ENCODE measurements at places on chromosomes 12 and 14. TPM values are rescaled to one million over a fixed set of nuclear protein-coding genes. Genes with fewer than 3 reads are reported as not detected.

DNA sequence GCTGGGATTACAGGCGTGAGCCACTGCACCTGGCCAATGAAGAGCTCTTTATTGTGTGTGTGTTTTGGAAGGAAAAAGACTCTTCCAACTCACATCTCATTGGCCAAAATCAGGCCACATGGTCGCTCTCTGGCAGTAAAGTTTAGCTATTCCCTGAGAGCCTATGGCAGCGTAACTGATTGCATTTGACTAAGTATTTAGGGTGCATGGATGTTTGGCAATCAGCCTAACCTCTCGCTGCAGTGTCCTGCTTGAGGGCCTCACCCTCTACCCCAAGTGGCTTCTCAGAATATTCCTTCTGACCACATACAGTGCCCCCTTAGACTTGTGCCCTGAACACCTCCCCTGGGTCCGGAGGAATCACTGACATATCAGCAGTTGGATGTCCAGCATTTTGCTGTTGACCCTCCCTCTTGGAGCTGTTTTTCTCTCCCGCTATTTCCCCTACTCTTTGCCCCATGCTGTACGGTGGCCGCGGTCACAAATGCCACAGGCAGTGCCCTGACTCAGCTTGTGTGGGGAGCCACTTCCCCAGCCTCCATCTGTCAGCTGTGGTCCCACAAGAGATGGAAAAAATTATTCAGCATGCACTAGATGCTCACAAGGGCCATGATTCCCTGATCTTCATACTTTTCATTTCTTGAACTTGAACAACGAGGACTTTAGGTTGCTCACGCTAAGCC, 9.5 kb downstream of the PHETA1 start:
- DNase-seq = no peak

GRCh38 chr12:43112101-43112920, 439.7 kb downstream of the ADAMTS20 start:
- no peak for DNase-seq

The BCDIN3D gene
- 5.0 TPM for total RNA-seq

DNA sequence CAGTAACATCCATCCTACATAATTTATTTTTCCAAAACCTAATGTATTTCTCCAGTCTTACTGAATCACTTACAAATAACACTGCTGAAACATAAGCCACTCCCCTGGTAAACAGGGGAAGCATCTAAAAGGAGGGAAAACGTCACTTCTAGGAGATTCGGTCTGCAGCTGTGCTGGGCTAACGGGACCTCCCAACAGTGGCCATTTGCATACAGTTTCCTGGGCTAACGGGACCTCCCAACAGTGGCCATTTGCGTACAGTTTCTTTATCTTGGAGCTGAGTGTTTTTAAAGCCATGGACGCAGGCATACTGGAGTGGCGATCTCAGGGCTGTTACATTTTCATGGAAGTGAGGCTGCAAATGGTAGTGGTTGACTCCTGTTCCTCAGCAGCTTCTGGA, 242.9 kb downstream of the TMEM132D start:
- DNase-seq = no peak

All from cerebellum (tissue), 4 donors.